Renal cortical epithelial cell (primary cell): ENCODE measurements at places on chromosomes 16 and 17. TPM values are rescaled to one million over a fixed set of nuclear protein-coding genes. Genes with fewer than 3 reads are reported as not detected.
A peak's percentile ranks its signal among the peaks of the same experiment; 100 is the strongest.

The DPEP2 gene
- total RNA-seq, result not detected in 2 replicates

The ZG16 gene
- total RNA-seq, result not detected in 2 replicates

DNA sequence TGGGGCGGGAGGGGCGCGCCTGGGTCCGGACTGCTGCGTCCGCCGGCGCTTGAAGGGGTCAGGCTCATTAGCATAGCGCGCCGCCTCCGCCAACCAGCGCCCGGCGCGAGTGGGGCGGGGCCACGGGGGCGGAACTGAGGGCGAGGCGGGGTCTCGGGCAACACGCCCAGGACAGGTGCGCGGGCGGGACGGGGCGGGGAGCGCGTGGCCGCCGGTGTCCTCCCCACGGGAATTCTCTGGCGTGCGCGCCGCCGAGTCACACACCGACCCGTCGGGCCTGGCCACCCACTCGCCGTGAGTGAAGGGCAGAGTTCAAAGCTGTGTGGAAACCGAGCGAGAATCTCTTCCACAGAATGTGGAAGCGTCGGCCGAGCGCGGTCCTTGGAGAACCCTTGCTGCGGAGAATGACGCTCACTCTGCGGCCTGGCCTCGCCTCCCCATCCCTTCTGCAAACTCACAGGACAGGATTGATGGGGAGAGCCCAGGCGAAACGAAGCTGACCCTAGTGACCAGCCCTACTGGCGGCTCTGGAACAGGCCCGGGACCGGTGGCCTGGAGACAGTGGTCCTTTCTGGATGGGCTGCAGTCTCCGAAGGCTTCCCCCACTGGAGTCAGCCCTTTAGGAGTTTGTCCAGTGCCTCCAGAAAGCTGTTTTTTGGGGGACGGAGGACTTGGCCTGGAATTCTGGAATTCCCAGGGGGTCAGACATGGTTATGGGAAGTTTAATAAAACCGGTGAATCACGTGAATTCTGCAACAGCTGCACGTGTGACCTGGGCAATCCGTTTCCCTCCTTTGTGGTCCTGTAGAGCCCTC lies at the start of gene SNAI3:
SNAI3 (minus strand) TSS at position 69 of the 815 bp plus-strand sequence. CDS start 101 bp downstream, outside the sequence.
- no peak for DNase-seq

- peak; percentile 47 for DNase-seq
Observed at GRCh38 chr17:51298508-51299371, 38.4 kb downstream of the UTP18 start.

The RGS9 gene
- total RNA-seq, result 2.7 and 4.2 TPM in 2 replicates

GRCh38 chr16:84132527-84133285 lies 12.3 kb downstream of the HSDL1 start:
- no peak for DNase-seq
